CD4-positive, alpha-beta T cell (primary cell): ENCODE measurements at places on chromosomes 2 and 18.

DNA sequence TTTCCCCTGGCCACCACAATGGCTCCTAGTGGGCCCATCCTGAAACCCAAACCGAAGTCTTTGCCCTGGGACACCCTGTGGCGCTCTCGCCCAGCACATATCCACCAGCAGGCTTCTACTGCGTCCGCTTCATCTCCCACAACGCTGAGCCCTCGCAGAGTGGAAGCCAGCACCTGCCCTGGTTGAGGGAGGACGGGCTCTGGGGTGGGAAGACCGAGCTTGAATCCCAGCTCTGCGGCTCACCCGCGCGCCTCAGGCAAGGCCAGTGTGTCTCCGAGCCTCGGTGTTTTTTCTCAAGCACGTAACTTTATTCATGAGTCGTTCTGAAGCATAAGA lies 15.6 kb downstream of the KLF11 start:
- DNase-seq, result no peak

DNA sequence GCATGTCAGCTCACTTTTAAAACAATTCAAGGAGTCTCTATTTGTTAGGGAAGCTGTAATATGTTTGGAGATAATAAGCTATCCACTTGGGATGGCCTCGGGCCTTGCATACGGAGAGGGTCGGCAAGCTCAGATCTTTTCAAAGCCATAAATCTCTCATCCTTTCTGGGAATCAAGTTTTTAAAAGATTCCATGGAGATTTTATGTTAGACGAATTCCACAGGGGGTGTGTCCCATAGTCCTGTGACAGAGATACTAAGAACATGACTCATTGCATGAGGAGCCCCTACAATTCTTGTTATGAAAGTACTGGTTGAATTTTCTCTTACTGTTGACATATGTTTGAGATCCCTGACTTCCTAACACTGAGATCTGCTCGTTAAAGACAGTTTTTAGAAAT lies 108.7 kb downstream of the FEZ2 start:
- DNase-seq, result no peak

GRCh38 chr2:20225294-20226151 lies 593 bp upstream of the SDC1 start:
- no peak for DNase-seq

- no peak for DNase-seq
Measured at GRCh38 chr2:205169464-205169863, 512.8 kb upstream of the NRP2 start.

- no peak for DNase-seq
Measured at GRCh38 chr2:158293722-158294121, 162.8 kb downstream of the CCDC148 start.

DNA sequence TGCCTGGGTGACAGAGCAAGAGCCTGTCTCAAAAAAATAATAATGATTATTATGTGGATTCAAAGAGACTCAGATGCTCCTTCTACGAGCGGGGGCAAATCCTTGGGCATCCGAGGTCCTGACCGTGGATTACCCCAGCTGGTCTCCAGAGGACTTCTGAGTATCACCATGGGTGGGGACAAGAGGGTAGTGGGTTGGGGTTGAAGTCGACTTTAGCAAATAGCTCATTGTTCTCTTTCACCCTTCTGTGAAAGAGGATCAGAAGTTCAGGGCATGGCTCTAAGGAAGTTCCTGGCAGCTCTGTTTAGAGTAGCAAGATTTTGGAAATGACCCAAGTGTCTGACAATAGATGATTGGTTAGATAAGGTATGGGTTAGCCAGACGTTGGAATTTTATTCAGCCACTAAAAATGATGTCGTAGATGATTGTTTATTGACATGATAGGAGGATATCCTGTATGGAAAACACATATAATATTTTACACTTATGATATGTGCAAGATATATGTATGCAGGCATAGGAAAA lies 59.0 kb upstream of the SPRED2 start:
- no peak for DNase-seq

DNA sequence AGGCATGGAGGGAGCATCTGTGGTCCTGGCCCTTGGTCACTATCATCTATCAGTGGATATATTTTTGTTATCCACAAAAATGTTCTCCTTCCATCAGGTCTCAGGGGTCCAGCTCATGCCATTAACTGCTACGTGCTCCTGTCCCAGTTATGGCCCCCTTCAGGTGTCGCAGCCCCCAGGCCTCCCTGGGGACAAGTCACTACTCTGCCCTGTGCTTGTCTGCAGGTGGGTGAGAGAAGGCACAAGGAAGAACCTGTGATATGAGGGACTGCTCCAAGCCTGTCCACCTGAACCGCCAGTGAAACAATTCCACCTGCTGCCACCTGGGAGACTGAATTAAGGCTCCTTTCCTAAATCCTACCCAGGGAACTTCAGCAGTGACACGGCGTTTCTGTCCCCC lies 229.6 kb upstream of the ID2 start:
- DNase-seq, result no peak

DNA sequence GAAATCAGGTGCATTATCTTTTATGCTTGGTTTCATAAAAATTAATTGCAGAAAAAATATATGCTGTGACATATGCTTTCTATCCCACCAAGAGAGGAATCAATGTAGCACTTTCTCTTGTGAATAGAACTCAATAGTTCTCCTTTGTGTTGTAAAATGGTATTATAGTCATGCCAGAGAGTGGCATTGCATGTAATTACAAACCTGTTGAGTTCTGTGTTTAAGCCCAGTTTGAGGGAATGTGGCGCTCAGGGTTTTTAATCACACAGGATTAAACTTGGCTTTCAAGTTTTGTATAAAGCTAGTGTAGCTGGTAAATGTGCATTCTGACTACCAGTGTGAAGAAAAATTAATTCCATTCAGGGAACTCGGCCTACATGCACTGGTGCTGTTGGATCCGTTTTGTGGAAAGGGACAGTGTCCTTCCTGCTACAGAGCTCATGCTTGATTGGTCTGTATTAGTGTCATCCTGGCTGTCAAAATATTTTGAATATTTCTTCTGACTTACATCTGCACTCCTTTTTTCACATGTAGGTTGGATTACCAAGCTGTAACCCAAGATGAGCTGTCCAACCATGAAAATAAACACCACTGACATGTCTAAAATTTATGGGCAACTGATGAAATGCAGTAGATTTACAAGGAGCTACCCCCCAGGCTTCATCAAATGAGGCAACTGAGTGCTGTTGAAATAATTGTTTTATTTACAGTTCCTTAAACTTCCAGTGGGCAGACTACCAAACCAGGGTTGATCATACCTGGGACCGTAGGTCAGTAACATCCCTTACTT lies 80.3 kb downstream of the SLC4A3 start:
- no peak for DNase-seq

DNA sequence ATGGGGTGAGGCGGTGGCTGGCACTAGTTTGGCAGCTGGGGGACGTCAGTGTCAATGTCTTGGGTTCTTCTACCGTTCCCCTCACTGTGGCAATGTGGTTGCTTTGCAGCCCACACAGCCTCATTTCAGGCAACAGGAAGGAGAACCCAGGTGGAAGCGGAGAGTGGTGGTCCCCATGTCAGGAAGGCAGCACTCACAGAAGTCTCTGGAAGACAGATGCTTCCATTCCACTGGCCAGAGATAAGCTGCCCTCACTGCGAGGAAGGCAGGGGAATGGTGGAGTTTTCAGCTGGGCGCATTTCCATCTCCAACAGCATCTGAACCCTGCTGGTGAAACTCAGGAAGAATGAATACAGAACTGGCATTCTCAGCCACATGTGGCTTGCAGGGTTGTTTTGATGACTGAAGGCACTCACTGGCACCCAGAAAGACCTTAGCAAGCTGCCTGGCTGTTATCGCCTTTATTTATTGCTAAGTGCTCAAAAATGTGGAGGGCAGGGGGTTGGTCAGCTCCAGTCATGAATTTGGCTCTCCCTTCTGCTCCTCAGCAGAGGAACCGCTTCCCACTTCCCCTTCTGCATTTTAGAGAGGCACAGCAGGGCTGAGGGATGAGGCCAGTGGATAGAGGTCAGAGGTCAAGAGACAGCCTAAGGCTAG lies 19.4 kb downstream of the KCNIP3 start:
- DNase-seq, result no peak

DNA sequence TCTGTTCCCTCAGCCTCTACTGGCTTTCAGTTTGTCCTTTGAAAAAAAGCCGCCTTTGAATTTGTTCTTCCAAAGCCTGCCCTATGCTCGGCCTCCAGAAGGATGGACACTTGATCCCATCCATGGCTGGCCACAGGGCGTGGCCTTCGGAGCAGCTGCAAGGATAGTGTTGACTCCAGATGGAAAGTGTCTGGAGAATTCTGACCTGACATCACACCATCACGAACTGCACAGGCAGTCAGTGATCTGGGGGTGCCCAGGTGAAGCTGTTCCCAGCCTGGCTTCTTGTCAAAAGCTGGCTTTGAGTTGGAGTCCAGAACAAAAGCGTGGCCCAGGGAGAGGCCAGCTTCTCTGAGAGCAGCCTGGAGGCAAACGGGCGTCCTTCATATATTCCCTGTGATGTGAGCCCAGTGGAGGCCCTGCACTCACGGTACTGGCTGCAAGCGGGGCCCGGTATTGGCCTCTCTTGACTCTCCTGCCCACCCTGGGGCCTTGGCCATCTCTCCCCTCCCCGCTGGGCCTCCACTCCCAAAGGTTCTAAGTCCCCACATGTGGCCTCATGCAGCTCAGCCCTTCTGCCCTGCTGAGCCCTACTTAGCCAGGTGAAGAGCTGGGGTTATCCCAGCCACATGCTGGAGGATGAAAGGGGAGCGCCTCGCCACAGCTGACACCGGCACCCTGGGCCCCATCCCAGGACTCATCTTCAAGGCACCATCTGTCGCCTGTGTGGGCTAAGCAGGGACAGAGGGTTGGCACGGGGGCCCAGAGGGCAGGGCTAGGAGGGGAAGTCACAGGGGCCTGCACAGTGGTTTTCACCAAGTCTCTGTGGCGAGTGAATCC lies 20.4 kb upstream of the ATOH8 start:
- no peak for DNase-seq

DNA sequence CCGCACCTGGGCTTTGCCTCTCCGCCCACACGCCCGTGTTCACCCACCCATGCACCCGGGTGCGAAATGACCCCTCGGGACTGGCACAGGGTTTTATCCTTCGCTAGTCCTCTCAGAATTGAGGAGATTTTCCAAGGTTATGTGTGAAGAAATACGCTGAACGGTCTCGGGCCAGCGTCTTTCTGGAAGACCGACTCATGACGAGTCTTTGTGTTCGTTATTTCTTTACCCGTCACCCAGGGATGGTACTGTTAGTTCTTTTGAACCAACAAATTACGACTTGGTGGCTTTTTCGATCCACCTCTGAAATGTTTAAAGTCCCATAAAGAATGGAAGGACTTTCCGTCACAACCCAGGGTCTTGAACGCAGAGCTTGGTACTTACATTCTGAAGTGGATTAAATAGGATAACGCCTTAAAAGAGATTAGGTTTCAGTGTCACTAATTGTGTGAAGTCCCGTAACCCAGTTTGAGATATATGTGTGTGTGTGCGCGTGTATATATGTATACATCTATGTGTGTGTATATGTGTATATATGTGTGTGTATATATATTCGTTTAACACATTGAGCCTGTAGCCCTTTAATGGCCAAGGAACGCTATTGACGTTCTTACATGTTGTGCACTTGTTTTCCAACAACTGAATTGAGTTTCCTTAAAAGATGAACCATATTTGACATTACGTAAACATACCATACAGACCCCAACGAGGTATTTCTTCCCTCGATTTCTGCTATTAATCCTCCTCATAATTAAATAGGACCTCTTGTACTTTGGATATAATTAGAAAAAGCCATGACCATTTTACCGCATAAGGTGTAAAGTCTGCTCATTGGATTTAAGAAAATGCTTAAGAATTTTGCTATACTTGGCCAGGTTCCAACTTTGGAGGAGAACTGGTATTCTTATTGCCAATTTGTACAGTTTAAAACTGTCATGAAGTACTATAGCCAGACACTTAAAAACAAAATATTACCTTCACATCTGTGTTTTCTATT lies 889 bp downstream of the ZC3H15 start:
- DNase-seq, result no peak

DNA sequence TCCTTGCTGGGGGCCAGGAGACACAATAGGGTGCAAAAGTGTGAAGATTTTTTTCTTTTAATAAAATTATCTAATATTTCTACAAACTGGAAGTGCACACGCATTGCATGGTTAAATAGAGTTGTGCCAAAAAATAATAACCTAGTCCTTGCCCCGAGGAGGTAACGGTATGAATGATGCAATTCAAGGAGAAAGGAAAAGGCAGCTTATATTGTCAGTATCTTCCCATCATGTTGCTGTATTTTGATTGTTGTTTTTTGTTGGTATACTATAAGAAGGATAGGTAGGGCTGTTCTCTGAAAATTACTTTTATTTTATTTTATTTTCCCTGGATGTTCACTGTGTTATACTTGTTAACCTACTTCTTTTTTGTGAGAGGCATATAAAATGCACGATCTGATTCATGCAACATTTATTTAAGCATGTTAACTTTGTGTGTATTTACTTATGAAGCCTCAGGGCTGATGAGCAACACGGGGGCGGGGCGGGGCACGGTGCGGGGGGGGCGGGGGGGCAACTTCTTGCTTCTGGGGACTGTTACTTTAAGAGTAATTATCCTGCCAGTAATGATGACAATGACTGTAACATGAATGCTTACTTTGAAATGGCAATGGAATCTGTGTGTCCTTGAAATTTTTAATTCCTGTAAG lies 118.6 kb downstream of the AQP4 start:
- no peak for DNase-seq

DNA sequence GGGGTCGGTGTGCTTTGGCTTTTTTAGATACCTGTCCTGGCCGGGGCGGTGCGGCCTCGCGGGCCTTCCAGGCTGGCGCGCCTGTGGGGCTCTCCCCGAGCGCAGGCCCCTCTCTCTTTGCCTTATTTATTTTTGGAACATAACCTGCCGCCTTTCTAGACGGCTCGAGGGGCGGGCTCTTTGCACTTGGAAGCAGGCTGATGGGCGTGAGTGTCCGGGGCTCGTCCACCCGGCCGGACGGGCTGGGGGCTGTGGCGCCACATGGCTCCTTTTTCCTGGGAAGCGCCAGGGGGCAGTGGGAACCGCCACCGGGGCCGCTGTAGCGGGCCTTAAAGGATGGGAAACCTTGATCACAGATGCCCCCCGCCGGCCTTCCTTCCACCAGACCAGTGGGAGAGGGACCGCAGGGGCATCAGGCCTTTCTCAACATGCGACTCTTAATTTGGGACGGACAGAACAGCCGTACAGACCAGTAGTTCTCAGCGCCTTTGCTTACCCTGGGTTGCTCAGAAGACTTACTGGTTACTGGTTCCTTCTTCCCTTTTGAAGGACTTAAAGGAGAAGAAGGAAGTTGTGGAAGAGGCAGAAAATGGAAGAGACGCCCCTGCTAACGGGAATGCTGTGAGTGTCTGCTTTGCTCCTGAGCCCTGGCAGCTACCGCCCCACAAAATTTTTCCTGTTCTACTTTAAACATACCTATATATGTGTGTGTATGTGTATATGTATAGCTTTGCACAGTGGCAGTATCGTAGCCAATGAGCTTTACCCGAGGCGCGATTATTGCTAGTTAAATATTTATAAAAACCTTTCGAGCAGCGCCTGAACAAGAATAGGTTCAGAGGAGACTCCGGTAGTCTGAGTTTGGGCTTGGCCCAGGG lies 2.7 kb downstream of the PTMA start:
- DNase-seq, result no peak
